ENCODE measurements at places on chromosomes 4 and X. TPM values are rescaled to one million over a fixed set of nuclear protein-coding genes. Genes with fewer than 3 reads are reported as not detected.
A peak's percentile ranks its signal among the peaks of the same experiment; 100 is the strongest.

DNA sequence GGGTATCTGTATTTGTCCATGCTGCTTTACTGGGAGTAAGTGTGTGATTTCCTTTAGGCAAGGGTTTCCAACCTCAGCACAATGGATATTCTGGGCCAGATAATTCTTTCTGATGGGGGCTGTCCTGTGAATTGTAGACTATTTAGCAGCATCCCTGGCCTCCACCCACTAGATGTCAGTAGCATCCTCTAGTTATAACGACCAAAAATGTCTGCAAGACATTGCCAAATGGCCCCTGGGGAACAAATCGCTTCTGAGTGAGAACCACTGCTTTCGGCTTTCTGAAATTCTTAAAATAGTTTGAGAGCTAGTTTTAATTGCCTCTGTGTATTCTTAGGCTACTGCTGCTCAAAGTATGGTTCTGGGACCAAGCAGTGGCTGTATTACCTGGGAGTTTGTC lies 81.2 kb upstream of the GPM6B start:
- peak; percentile 39 for DNase-seq

- DNase-seq, result no peak
These were observed 108.0 kb downstream of the ITM2A start for GRCh38 chrX:79259073-79259689.

The FIP1L1 gene
- 91.1 TPM for total RNA-seq

DNA sequence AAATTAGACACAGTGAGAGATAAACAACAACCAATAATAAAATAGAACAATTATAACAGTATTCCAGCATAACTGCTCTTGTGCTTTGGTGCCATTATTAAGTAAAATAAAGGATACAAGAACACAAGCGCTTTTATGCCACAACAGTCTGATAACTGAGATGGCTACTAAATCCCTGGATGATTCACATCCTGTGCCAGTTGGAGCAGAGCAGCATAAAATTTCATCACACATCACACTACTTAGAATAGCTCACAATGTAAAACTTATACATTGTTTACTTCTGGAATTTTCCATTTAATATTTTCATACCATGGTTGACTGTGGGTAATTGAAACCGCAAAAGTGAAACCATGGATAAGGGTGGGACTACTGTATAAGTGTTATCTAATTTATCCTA lies 399.9 kb upstream of the CNKSR2 start:
- DNase-seq, result no peak

GRCh38 chrX:133892337-133892736 lies 93.1 kb downstream of the GPC3 start:
- DNase-seq, result no peak

The SLC30A9 gene
- total RNA-seq, result 97.5 TPM

- DNase-seq, result no peak
These were observed 57.6 kb upstream of the LGI2 start for GRCh38 chr4:25088093-25088952.
